ENCODE measurements at places on chromosomes 7 and 10.

DNA sequence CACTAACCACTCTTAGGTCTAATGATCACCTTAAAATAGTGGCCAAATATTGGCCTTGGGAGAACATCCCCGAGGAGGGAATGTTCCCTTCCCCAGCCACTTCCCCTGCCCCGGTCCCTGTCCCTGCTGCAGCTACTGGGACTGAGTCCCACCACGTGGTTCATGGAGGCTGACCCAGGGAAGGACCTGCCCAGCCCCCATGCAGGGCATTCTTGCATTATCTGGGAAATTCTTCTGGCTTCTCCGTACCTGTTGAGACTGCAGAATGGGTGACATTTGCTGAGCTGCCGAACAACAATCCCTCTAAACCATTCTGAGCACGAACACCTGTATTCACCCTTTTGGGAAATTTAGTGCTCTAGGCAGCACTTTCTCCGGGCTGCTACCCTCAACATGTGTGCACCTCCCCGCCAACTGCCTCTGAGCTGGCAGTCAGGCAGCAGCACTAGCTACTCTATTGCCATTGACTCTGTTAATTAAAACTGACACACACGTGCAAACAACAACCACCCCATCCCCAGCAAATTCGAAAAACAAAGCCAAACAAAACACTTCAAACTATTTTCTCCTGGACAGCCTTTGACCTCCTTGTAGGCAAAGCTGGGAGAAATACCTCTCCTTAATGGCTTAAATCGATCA lies 567.4 kb upstream of the MKI67 start:
- DNase-seq, result no peak

DNA sequence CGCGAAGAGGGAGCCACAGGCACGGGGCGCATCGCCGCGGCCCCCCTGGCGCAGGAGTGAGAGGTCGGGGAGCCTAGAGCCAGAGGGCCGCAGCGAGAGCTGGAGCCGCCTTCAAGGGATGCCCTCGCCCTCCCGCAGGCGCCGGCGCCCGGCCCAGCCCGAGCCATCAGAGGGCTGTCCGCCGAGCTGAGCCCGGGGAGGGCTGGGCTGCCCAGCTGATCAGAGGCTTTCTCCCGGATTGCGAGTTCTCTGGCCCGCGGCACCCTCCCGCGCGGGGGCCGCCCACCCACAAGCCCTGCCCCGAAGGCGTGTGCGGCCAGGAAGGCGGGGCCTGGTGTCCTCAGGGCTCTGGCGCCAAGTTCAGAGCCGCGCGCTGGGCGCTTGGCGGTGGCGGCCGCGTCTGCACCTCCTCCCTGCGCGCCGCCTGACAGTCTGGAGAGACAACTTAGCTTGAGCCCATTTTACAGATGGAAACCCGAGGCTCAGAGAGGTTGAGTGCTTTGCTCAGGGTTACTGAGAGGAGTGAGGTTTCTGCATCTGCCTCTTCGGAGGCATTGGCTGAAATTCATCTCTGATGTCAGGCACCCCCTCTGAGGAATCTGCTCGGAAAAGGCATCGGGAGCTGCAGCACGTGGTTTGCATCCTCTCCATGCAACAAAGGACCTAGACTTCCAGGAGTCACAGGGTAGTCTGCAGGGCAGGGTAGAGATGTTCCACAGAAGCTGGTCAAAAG lies 3.8 kb upstream of the ANTXRL start:
- DNase-seq, result peak; percentile 76

- no peak for DNase-seq
These were observed 194.9 kb downstream of the REEP3 start for GRCh38 chr10:63716016-63716580.

DNA sequence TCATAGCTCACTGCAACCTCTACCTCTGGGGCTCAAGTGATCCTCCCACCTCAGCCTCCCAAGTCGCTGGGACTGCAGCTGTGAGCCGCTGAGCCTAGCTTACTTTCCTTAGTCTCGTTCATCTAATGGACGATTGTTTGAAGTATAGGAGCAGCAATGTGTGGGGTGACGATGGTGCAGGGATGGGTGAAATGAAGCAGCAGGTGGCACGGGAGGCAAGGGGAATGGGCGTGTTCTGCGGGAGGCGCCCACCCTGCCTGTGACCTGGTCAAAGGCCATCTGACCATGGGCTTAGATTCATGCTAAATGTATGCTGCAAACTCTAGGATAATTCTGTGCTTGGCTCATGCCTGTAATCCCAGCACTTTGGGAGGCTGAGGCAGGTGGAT lies 210.7 kb downstream of the MAD1L1 start:
- DNase-seq, result no peak

- DNase-seq, result no peak
These were observed 35.0 kb downstream of the SRI start for GRCh38 chr7:88184848-88185304.

GRCh38 chr7:92567460-92567859 lies 22.7 kb downstream of the FAM133B start:
- DNase-seq, result no peak

DNA sequence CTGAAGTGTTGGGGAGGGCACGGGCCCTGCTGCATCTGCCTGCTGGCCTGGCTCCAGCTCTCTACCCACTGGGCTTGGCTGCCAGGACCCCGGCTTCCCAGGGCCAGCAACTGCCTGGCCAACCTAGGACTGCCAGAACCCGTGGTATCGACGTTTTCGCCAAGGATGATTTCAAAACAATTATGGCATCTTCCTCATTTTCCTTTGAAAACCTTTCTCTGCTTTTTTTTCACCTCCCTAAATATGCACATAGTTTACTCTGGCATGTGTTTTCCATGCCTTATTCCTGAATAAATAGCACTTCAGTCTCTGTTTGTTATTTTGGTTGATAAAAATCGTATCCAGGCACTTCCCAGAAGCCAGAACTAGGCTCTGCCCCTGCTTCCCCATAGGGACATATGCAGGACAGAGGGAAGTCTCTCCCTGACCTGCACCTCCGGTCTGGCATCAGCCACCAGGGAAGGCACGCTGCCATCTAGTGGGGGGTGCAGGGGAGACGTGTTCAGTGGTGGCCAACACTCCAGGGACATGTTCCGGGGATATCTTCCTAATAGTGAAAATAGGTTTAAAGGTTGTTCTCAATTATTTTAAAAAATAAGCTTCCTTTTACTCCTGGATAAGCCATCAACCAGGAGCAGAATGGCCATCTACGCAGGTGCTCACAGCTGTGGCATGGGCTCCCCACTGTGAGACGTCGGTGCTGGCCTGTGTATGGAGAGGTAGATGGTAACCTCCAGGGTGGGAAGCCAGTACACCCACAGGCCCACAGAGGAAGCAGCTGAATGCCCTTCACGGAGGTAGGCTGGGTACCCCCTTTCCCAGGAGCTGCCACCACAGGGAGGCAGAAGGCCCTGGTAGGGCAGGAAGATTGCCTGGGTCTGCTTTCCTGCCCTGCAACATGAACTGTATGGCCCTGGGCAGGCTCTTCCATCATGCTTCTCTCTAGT lies 30.7 kb upstream of the ANTXRL start:
- peak; percentile 63 for DNase-seq

GRCh38 chr7:83117466-83117865 lies 45.2 kb downstream of the PCLO start:
- DNase-seq, result no peak

GRCh38 chr10:35341521-35341920 lies 5.2 kb downstream of the CCNY start:
- DNase-seq, result no peak

GRCh38 chr7:148722340-148723165 lies 23.9 kb downstream of the CUL1 start:
- no peak for DNase-seq

- DNase-seq, result no peak
These were observed 1.7 kb downstream of the ATE1 start for GRCh38 chr10:121926157-121926556.

DNA sequence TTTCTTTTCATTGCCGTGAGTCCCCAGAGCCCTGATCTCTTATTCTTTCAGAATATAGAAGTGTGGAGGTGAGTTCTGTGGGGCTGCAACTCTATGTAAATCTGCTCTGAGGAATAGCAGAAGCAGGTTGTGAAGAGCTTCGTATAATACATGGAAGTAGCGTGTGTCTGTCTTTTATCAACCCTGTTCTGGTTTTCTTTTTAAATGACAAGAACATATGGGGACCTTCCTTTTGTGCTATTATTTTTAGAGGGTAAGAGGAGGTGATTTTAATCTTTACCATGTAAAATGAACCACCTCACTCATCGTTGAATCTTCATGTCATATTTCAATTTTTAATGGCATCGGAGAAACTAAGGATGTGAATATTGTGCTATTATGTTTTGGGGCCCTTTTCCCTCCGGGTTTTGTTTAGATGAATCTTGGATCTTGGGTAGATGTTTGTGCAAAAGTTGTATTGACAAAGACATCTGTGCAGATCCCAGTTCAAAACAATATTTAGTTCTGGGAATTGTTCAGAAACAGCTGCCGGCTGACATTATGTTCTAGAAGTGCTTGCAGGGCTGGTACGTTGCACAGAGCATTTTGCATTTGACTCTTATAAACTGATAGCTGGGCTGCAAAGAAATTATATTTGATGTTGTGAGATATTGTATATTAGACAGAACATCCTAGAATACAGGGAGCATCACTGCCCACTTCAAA lies 46.7 kb downstream of the PLXDC2 start:
- DNase-seq, result no peak

DNA sequence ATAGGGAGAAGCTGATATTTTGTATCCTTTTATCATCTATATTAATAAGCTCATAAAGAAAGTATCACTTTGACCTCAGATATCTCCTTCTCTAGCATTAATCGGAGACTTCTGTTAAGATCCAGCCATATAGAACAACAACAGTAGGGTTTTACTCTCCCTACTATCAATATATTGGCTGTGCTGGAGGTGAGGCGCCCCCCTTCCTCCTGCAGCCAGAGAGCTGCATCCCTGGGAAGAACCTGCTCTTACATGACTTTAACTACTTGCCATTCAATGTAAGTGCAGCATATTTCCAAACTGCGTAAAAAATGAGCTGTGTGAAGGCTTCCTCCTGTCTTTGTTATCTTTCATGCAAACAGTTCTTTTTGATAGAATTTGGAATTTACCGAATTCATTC lies 247.8 kb downstream of the SDK1 start:
- DNase-seq, result no peak

DNA sequence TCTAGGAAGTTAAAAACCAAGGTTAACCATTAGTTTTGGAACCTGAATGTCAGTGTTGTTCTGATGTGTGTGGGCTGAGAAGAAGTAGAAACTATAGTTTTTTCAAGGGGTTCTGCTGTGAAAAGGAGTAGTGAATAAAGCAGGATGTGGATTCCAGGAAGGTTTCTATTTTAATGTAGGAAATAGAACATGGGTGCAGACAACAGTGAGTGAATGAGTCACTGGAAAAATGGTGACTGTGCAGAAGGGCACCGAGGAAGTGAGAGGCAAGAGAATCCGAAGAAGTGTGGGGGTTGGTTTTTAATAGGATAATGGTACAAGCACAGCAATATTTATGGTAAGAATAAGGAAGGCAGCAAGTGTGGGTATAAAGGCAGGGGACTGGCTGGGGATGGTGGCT lies 120.4 kb downstream of the ARHGAP21 start:
- no peak for DNase-seq

DNA sequence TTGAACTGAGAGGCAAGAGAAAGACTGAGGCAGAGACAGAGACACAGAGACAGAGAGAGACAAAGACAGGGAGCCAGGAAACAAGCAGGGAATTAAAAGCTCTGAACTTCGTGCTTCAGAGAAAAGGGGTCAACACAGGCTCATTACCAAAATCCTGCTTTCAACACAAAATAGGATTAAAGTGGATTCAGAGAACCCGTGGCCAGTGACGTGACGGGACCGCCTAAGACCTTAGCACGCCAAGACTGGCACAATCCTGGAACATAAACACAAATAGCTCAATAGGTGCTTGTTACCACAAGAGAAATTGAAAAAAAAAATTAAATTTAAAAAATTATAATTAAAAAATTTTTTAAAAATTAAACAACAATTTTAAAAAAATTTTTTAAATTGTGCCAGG lies 21.5 kb downstream of the ASB13 start:
- no peak for DNase-seq

GRCh38 chr7:138837627-138838026 lies 39.6 kb upstream of the ATP6V0A4 start:
- no peak for DNase-seq

GRCh38 chr10:99815621-99816020 lies 33.2 kb downstream of the ABCC2 start:
- DNase-seq, result no peak

- DNase-seq, result peak; percentile 19
These were observed 135.0 kb downstream of the CDH23 start for GRCh38 chr10:71531485-71532446.

DNA sequence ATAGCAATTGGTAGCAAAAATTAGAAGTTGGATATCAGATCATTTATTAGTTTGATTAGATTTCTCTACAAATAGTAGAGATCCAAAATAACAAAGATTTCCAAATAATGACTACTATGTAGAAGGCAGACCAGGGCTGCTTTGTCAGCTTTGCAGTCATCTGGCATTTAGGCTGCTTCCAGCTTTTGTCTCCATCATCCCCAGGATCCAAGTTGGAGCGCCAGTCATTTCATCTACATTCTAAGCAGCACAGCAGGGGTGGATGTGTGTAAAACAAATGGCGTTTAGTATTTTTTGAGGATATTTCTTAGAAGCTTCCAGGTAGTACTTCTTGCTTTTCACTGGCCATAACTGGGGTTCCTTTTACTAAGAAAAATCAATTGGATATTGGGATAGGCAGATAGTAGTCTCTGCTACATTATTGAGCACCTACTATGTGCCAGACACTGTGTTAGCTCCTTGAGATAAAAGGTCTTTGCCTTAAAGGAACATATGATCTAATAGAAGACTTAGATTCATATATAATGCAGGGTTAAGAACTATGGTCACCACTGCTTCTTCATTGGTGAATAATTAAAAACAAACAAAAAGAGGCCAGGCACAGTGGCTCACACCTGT lies 41.5 kb downstream of the TPST1 start:
- DNase-seq, result no peak
